ENCODE measurements at places on chromosomes 7 and 10. TPM values are rescaled to one million over a fixed set of nuclear protein-coding genes. Genes with fewer than 3 reads are reported as not detected.

DNA sequence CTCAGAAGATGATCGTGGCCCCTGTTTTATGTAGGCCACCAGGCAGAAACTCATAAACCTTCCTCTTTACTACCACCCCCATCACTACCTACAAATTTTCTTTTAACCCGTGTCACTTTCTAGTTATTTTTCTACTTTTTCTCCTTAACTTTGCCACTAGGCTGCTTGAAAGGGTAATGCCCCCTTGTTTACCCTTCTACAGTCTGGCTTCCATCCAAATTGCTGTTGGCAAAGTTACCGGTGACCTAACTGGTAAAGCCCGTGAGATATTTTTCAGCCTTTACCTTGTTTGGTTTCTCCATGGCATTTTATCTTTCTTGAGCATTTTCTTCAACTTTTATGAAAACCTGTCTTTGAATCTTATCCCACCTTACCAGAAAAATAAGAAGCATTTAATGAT lies 153.0 kb downstream of the WNT2 start:
- DNase-seq, result no peak

- DNase-seq, result no peak
These were observed 427.7 kb downstream of the RPS24 start for GRCh38 chr10:78461333-78461732.

The IRF5 gene
- 2.4 TPM for total RNA-seq

DNA sequence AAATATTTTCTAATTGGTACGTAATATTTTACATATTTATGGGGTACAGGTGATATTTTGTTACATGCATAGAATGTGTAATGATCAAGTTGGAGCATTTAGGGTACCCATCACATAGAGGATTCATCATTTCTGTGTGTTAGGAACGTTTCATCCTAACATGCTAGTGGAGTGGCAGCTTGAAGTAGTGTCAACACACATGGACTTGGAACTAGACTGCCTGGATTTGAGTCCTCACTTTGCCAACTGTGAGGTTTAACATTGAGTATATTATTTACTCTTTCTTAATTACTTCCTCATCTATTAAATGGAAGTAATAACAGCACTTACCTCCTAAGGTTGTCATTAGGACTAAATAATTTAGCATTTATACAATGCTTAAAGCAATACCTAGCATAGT lies 241.9 kb downstream of the PLXDC2 start:
- no peak for DNase-seq

DNA sequence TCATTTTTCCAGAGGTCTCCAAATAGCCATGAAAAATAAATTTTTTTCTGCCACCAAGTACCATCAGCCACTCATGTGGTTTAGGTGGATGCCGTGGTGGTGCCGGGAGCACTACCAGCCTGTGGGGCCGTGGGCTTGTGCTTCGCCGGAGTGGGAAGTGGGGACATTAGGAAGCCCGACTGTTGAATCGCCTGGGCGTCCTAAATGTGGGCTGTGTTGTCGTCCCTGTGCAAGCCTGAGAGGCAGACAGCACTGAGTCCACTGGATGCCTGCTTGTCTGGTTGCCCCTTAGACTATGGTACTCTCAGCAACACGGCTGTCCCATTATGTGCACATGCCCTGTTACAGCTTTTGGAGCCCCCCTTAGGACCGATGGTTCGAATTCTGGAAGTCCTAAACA lies 59.9 kb downstream of the MGMT start:
- DNase-seq, result no peak

The HOXA5 gene
- total RNA-seq, result 1.7 TPM

DNA sequence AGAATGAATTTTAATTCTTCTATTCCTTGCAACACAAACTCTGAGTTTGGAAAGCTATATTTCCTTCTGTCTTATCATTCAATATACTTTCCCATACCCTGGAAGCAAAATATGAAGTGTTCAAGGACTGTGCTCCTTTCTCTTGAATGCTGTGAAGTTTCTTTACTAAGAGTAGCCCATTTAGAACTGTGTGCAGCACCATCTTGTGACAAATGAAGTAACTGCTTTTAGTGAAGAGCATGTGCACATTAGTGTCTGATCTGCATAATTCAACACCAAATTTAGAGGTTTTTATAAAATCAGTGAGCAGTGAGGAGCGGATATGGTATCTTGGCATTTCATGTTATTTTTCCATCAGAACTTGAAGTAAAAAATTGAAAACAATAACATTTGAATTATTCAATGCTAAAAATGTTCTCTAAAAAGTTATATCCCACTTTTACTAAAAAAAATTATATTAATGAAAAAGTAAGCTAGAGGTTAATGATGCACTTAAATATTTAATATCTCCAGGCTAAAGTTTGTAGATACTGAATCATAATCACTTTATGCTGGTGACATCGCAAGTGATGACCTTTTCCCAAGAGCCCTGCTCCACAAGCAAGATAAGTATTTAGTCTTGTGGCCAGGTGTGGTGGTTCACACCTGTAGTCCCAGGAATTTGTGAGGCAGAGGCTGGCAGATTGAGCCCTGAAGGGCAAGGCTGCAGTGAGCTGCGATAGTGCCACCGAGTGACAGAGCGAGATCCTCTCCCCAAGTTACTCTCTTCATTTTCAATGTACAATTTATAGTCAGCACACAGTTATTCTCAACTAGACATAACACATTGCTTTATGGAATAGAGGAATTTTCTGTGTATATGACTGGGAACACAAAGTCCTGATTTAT lies 108.8 kb upstream of the PCLO start:
- DNase-seq, result no peak

DNA sequence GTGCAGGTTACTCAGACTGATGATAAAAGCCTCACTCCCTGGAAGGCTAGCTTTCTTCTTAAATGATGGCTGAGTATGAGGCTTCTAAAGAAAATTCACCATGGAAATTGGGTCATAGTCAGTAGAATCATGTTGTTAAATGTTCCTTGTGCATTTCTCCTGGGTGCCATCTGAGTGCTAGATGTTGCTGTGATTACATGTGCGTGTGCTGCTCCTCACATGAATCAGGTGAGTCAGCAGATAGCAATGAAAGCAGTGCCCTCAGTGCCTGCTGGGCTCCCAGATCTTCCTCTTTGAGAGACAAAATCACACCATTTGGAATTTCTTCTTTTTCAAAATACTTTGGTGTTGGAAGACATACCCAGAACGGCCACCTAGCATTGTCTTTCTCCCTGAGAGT lies 331.7 kb downstream of the XPNPEP1 start:
- DNase-seq, result peak; percentile 14

DNA sequence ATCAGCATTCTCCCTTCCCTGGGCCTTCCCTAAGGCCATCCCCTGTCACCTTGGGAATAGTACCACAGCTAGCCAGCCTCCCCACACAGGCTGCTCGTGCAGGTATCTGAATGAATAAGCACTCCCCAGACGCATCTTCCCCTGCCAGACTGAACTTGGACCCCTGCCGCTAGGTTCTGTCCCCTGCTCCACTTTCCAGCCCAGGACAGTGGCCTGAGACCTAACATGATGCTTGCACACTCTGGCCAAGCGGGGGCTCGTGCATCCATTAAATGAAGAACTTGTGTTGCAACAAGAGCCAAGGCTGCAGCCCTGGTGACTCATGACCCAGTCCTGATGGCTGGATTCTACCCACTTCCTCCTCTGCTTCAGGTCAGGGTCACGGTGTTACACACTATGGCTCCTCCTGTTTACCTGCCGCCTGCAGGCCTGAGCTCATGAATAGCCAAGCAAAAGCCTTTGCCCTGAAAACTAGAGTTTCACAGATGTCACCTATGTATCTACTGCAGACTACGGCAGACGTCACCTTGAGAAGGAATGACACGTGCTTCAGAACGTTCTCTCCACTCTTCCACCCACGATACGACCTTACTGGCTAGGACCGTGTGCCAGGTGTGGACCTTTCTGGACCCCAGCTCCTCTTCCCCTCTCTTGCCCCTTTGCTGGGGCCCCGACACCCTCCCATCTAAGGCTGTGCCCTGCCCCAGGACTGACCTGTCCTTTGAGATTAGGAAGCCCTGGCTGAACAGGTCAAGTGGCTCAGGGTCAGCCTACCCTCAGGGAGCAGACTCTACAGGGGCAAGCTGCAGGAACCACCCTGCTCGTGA lies 6.5 kb downstream of the ASB13 start:
- DNase-seq, result peak; percentile 23

GRCh38 chr10:62917475-62918238 lies 101.5 kb upstream of the EGR2 start:
- DNase-seq, result no peak

- DNase-seq, result no peak
These were observed 150.4 kb upstream of the CHRM2 start for GRCh38 chr7:136717910-136718557.

The NEURL1 gene
- not detected for total RNA-seq

The ZCWPW1 gene
- total RNA-seq, result 5.1 TPM

- DNase-seq, result no peak
These were observed 124.2 kb downstream of the RNF32 start for GRCh38 chr7:156764766-156765165.

- DNase-seq, result no peak
These were observed 63.1 kb downstream of the AUTS2 start for GRCh38 chr7:69661342-69661741.

The EGR2 gene
- total RNA-seq, result 0.56 TPM

- DNase-seq, result no peak
These were observed 3.4 kb downstream of the CLDN3 start for GRCh38 chr7:73766556-73767229.

The PGAM2 gene
- total RNA-seq, result not detected

The SLC29A3 gene
- not detected for total RNA-seq

The TEX36 gene
- not detected for total RNA-seq

The MTPN gene
- 52.9 TPM for total RNA-seq

The CCL26 gene
- 22.3 TPM for total RNA-seq

- no peak for DNase-seq
These were observed 11.8 kb downstream of the SCIN start for GRCh38 chr7:12582362-12582761.

DNA sequence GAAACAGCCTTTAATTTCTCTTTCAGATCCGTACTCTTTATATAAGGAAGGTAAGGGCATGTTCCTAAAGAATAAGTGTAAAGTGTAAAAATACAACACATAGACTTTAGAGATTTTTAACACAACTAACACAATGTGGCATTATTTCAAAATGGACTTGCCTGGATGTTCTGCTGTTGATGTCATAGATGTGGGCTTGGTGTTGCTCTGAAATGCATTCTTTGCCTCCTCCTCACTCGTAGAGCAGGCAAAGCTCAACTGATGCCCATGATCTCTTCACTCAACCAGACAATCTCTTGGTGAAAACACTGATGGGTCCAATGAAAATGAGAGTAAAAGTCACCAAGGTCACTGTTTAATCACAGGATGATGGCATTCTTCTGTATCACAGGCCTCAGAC lies 174.2 kb upstream of the TCERG1L start:
- no peak for DNase-seq

The NEUROD6 gene
- not detected for total RNA-seq

DNA sequence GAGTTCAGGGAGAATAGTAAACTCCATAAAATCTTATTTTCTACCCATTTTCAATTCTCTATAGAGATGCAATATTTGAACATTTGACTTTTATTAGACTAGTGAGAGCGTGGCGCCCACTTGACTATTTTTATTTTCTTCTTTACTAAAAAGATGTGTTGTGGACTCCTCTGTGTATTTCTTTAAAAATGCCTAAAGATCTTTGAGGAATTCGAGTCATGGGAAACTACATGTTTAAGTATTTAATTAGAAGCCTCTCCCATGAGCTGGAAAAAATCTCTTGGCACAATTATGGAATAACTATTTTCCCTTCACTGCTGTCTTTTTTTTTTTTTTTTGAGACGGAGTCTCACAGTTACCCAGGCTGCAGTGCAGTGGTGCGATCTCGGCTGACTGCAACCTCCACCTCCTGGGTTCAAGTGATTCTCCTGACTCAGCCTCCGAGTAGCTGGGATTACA lies 124.2 kb downstream of the ARHGAP12 start:
- DNase-seq, result no peak

The FAM24B gene
- total RNA-seq, result not detected

DNA sequence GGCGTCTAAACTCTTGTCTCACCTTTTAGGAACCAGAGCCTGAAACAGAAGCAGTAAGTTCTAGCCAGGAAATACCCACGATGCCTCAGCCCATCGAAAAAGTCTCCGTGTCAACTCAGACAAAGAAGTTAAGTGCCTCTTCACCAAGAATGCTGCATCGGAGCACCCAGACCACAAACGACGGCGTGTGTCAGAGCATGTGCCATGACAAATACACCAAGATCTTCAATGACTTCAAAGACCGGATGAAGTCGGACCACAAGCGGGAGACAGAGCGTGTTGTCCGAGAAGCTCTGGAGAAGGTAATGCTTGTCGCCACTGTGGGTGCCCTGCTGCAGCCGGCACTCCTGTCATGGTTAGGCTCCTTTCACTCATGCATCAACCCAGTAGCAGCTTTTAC lies 113.1 kb downstream of the ZMYND11 start:
- no peak for DNase-seq

GRCh38 chr7:26011039-26011696 lies 140.8 kb upstream of the NFE2L3 start:
- no peak for DNase-seq

The SUN3 gene
- total RNA-seq, result not detected

The STN1 gene
- 33.2 TPM for total RNA-seq

- DNase-seq, result no peak
These were observed 132.0 kb downstream of the RGS10 start for GRCh38 chr10:119410361-119411116.

DNA sequence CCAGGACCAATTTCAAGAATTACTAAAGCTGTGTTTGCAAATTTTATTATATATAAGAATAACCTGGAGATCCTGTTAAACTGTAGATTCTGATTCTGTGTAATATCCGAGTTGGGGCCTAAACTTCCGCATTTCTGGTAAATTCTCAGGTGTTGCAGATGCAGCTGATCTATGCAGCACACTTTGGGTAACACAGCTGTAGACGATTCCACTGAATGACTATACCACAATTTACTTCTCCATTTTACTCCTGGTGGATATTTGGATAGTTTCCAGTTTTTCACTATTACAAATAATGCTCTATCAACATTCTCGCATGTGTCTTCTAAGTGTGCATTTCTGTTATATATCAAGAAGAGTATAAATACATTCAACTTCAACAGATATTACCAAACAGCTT lies 7.5 kb downstream of the GDI2 start:
- no peak for DNase-seq
